ENCODE measurements at places on chromosomes 12 and 14. TPM values are rescaled to one million over a fixed set of nuclear protein-coding genes. Genes with fewer than 3 reads are reported as not detected.

The TAS2R20 gene
- 1.3 TPM for total RNA-seq

The ABCC9 gene
- total RNA-seq: not detected

The SMCO3 gene
- not detected for total RNA-seq

- DNase-seq: peak; percentile 19
These were observed 11.7 kb upstream of the KRT73 start for GRCh38 chr12:52630008-52630500.

- no peak for DNase-seq
These were observed 90.1 kb upstream of the DACT1 start for GRCh38 chr14:58547649-58548048.

GRCh38 chr14:77026930-77027537 is 1.5 kb downstream of the IRF2BPL start:
- DNase-seq: no peak

- no peak for DNase-seq
These were observed 29.7 kb downstream of the ESRRB start for GRCh38 chr14:76405627-76406026.

- no peak for DNase-seq
These were observed 6.2 kb upstream of the SLC7A7 start for GRCh38 chr14:22821193-22822015.

GRCh38 chr12:22458298-22458937 is 85.9 kb downstream of the C2CD5 start:
- no peak for DNase-seq

- DNase-seq: no peak
These were observed 149.2 kb downstream of the EMP1 start for GRCh38 chr12:13345722-13346121.

GRCh38 chr12:133046698-133047097 is 9.4 kb downstream of the ZNF84 start:
- DNase-seq: no peak
